Activated CD4-positive, alpha-beta memory T cell treated with anti-CD3 and anti-CD28 coated beads, Interleukin-2, amount 10 ng/mL, durations not matched to agents 7 days and 5 days (primary cell): ENCODE measurements at places on chromosomes 16 and 17.

DNA sequence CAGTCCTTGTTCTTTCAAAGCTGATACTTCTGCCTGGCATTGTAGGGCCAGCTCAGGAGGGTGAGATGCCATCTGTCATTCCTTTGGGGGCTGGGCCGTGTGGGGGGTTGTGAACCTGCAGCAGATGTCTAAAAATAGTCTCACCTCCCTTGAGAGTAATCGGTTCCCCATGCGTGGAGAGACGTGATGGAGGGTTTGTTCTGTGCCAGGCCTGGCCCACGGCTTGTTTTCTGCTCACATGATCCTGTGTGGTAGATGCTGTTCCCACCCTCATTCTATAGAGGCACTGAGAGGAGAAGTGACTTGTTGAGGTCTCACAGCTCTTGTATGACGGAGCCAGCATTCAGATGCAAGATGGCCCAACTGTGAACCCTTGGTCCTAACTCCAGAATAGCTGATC lies 4.6 kb downstream of the IRF8 start:
- H3K27ac ChIP-seq, result no peak overlapping the region
- peaks cover 15% of the 10 kb centered on the region for H3K36me3 ChIP-seq
- DNase-seq, result no peak
- H3K27me3 ChIP-seq, result peaks cover 21% of the 10 kb centered on the region
- H3K4me3 ChIP-seq, result no peak overlapping the region
- peaks cover 33% of the 10 kb centered on the region for H3K4me1 ChIP-seq

DNA sequence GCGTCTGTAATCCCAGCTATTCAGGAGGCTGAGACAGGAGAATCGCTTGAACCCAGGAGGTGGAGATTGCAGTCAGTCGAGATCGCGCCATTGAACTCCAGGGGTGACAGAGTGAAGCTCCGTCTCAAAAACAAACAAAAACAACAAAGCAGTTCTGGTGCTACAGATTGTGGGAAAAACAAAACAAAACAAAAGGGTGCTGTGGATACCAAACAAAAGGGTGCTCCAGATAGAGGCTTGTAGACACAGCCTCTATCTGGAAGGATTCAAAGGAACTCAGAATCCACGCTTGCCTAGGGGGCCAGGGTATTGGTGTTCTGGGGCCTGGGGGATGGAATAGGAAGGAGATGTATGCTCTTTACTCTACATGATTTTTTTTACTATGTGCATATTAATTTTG lies 2.5 kb downstream of the MYLK3 start:
- DNase-seq, result no peak
- H3K4me3 ChIP-seq, result no peak overlapping the region
- H3K36me3 ChIP-seq, result no peaks in the 10 kb centered on the region
- H3K4me1 ChIP-seq, result peaks cover 5% of the 10 kb centered on the region
- no peak overlapping the region for H3K27ac ChIP-seq

GRCh38 chr16:76194616-76195015 lies 82.6 kb upstream of the CNTNAP4 start:
- no peaks in the 10 kb centered on the region for H3K27me3 ChIP-seq
- no peaks in the 10 kb centered on the region for H3K36me3 ChIP-seq
- H3K4me1 ChIP-seq, result no peaks in the 10 kb centered on the region

DNA sequence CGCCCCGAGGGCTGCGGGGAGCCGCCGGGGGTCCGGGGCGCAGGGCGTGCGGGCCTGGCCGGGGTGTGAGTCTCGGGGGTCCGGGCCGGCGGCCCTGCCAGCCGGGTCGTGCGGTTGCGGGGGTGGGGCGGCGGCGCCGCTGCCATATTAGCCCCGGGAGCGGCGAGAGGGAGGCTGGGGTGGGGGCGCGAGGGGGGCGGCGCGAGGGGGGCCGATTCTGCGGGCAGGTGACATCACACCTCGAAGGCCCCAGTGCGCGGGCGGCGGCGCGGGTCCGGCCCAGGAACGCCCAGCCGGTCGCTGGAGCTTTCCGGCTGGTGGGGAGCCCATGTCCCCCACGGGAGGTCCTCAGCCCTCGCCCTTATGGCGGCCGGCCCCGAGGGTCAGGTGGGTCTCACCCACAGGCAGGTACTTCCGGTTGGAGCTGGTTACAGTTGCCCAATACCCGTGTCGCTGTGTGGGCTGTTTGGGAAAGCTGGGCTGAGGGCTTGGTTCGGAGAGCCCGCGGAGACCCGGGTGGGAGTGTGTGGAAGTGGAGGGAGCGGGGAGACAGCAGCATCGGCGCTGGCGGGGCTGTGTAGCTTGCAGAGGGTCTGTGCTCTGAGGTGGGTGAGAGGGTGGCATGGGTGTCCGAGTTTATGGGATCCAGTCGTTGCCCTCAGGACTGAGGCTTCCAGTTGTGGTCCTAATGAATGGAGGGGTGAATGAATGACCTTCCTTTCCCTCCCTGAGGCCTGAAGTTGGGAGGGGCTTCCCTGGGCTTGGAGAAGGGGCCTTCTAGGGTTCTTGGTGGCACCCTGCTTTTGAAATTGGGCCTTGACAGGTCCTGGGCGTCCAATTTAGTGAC lies 804 bp downstream of the ATP6V0C start:
- no peaks in the 10 kb centered on the region for H3K27me3 ChIP-seq
- H3K27ac ChIP-seq, result peak overlapping the region; percentile 91
- H3K36me3 ChIP-seq, result peaks cover 11% of the 10 kb centered on the region
- DNase-seq, result peak; percentile 47
- H3K4me1 ChIP-seq, result peaks cover 56% of the 10 kb centered on the region
- H3K4me3 ChIP-seq, result peak overlapping the region; percentile 87

- H3K27ac ChIP-seq, result no peak overlapping the region
- H3K4me3 ChIP-seq, result no peak overlapping the region
- H3K4me1 ChIP-seq, result peaks cover 15% of the 10 kb centered on the region
- H3K27me3 ChIP-seq, result no peaks in the 10 kb centered on the region
Observed at GRCh38 chr16:4087990-4088577, 28.2 kb downstream of the ADCY9 start.

DNA sequence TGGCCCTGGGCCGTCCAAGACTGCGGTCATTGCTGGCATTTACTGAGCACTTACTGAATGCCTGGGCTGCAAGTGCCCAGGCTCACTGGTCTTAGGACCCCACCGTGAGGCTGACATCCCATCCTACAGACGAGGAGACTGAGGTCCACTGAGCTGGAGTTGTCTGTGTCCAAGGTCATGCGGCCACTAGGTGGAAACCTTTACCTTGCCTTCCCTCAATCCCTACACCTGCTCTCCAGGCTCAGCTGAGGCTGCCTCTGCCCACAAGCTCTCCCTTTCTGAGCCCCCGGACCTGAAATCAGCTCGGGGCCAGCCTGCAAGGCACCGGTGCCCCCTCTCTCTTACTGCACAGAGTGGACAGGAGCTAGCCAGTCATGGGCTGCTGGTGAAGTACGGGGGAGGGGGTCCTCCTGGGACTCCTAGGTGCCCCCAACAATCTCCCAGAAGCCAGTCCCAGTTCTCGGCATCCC lies 1.5 kb downstream of the CASKIN1 start:
- peak; percentile 55 for DNase-seq
- no peak overlapping the region for H3K4me3 ChIP-seq
- H3K4me1 ChIP-seq, result peaks cover 3% of the 10 kb centered on the region
- no peaks in the 10 kb centered on the region for H3K36me3 ChIP-seq

DNA sequence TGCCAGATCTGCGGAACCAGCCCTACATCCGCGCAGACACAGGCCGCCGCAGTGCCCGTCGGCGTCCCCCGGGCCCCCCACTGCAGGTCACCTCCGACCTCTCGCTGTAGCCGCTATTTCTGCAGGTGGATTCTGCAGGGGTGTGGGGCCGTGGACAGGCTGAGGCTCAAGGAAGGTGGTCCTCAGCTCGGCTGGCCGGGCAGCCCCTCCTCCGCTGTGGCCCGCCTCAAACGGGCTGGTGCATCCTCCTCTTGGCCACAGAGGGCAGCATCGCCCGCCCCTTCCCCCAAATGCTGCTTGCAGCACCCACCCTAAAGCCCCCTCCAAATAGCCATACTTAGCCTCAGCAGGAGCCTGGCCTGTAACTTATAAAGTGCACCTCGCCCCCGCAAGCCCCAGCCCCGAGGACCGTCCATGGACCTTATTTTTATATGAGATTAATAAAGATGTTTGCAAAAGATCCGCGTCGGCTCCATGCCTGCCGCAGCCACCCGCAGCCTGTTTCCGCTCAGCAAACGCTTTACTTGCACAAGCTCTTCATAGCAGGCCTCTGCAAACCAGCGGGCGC lies 14.9 kb downstream of the SPATA32 start:
- H3K27me3 ChIP-seq, result no peaks in the 10 kb centered on the region
- H3K27ac ChIP-seq, result peak overlapping the region; percentile 84
- H3K36me3 ChIP-seq, result peaks cover 64% of the 10 kb centered on the region

DNA sequence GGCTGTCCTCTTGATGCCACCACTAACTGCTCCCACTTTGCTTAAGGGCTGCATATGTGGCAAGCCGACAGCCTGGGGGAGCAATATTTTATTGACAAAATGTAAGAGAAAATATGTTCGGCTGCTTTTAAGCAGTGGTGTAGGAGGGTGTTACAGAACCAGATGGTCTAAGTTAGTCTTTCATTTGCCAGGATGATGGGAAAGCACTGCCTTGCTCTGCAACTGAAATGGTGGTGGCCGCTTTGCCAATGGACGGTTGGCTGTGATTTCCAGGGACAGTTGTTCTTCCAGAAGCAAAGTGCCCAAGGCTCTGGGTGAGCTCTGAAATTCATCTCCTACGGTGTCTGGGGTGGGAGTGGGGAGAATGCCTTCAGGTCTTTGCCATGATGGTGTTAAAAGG lies 469.3 kb downstream of the TOX3 start:
- no peaks in the 10 kb centered on the region for H3K4me1 ChIP-seq
- H3K27me3 ChIP-seq, result no peaks in the 10 kb centered on the region
- H3K4me3 ChIP-seq, result no peak overlapping the region
- H3K27ac ChIP-seq, result no peak overlapping the region
- no peaks in the 10 kb centered on the region for H3K36me3 ChIP-seq

DNA sequence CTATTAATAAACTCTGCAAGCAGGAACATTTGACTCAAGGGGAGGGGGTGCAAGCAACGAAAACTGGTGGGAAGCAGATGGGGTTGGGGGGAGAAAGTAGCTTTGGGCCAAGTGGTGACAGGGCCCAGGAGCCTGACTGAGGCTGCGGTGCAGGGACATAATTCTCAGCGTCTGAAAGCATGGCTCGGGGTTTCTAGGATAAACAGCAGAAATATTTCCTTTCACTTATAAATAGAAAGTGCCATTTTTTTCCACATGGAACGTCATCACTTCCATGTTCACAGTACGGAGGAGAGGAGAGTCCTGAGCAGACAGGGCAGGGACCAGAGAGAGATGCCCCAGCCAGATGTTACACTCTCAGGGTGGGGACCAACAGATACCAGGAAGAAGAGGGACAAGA lies 197.1 kb downstream of the ZFHX3 start:
- no peaks in the 10 kb centered on the region for H3K36me3 ChIP-seq
- H3K27me3 ChIP-seq, result peaks cover 3% of the 10 kb centered on the region
- DNase-seq, result no peak
- H3K4me1 ChIP-seq, result peaks cover 3% of the 10 kb centered on the region

- H3K27ac ChIP-seq, result peak overlapping the region; percentile 35
- no peaks in the 10 kb centered on the region for H3K27me3 ChIP-seq
- H3K4me3 ChIP-seq, result no peak overlapping the region
- H3K4me1 ChIP-seq, result peaks cover 2% of the 10 kb centered on the region
- H3K36me3 ChIP-seq, result peaks cover 62% of the 10 kb centered on the region
Observed at GRCh38 chr16:87836844-87837581, 32.3 kb downstream of the SLC7A5 start.

DNA sequence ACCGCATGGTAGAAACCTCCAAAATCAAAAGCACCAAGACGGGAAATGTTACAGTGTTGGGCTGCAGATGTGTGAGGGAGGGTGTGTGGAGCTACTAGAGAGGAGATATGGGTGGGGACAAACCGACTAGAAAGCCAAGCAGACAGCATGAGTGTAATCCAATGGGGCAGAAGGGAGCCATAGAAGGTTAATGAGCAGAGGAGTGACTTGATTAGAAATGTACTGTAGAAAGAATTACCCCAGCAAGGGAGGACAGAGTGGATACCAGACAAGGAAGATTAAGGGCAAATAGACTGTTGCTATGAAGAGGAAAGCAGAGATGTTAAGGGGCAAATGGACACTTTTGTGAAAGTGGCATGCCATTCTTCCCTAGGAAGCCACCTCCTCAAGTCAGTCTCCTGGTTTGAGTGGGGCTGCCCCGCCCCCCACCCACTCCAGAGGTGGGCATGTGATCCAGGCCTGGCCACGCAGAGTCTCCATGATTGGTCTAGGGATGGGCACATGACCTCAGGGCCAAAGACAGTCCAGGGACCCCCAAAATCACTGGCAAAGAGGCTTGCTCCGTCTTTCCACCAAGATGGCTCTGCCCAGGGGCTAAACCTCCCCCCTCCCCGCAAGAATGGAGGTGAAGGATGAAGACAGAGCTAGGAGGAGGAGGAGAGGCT lies 4.3 kb downstream of the COTL1 start:
- DNase-seq, result no peak
- H3K4me3 ChIP-seq, result peak overlapping the region; percentile 97
- no peaks in the 10 kb centered on the region for H3K27me3 ChIP-seq
- peaks cover 80% of the 10 kb centered on the region for H3K4me1 ChIP-seq
- H3K27ac ChIP-seq, result peak overlapping the region; percentile 79

DNA sequence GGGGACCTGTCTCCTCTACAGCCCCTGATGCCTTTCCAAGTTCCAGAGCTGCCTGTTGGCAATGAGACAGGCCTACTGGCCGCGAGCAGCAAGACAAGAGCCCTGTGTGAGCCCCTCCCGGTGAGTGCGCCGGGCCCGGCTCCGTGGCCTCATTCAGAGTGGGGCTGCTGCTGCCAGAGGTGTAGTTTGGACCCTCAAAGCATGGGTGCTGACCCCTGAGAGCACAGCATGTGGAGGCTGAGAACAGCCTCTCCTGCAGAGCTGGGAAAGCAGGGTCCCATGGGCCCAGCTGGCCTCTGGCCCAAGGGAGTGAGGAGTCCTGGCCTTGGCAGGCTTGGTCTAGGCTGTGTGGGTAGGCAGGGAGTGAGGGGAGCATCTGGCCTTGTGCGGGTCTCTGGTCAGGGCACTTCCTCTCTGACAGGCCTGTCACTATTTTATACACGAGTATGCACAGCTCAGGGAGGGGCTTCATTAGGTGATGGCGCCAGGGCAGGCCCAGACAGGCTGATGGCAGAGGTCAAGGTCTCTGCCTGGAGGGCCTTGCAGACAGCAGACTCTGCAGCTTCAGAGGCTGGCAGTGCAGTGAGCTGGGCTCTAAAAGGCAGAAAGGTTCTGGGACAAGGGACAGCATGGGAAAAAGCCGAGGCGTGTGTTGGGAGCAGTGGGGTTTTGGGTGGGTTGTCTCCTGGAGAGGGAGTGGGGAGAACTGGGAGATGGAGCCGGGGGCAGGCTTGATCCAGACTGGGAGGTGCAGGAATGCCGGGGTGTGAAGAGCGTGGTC lies 43.4 kb downstream of the ADCY7 start:
- no peaks in the 10 kb centered on the region for H3K27me3 ChIP-seq
- no peak overlapping the region for H3K4me3 ChIP-seq
- H3K36me3 ChIP-seq, result peaks cover 63% of the 10 kb centered on the region
- peak overlapping the region; percentile 36 for H3K27ac ChIP-seq
- DNase-seq, result peak; percentile 15
- peaks cover 31% of the 10 kb centered on the region for H3K4me1 ChIP-seq

GRCh38 chr17:43673516-43674323 lies 12.0 kb upstream of the MEOX1 start:
- H3K4me3 ChIP-seq, result no peak overlapping the region
- H3K4me1 ChIP-seq, result peaks cover 34% of the 10 kb centered on the region
- H3K27me3 ChIP-seq, result peaks cover 2% of the 10 kb centered on the region
- no peaks in the 10 kb centered on the region for H3K36me3 ChIP-seq
